ENCODE measurements at places on chromosomes 13 and 19.

- DNase-seq = no peak
Measured at GRCh38 chr19:35381318-35381717, 10.4 kb downstream of the GPR42 start.

- DNase-seq = no peak
Measured at GRCh38 chr13:87453244-87453643, 217.9 kb upstream of the SLITRK5 start.

DNA sequence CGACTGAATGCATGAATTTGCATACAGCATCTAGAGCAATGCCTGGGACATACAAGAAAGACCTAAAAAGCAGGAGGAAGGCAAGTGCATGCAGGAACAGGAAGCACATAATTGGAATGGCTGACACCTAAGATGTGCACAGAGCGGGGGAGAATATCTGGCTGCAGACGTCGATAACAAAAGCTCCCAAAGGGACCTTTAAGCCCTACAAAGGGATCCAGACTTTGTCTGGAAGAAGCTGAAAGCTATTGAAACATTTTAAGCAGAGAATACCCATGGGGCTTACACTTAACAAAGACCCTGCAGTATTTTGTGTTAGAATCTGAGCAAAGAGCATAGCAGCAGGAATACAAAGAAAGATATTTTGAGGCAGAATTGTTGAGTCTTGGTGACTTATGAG lies 107.4 kb upstream of the CLDN10 start:
- no peak for DNase-seq

GRCh38 chr13:76797361-76797760 lies 88.8 kb downstream of the KCTD12 start:
- DNase-seq = no peak

- no peak for DNase-seq
Measured at GRCh38 chr19:28601723-28602440, 611.1 kb downstream of the UQCRFS1 start.

- no peak for DNase-seq
Measured at GRCh38 chr19:41205995-41206394, 13.0 kb downstream of the CYP2S1 start.

GRCh38 chr13:31418186-31418585 lies 218.4 kb downstream of the B3GLCT start:
- no peak for DNase-seq

GRCh38 chr19:46073268-46073922 lies 32.6 kb upstream of the IGFL4 start:
- no peak for DNase-seq

DNA sequence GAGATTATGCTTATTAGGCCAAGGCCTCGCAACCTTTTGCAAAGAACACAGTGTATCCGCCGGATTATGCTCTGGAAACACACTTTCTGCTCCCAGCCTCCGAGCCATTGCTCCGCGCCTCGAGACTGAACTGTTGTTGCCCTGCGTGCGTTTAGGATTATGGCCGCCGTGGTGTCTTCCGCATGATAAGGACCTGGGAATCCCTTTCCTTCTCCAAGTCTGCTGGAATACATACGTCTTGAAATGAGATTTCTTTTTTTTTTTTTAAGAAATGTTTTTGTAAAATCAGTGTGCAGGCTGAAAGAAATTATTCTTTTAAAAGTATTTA lies 89.8 kb upstream of the SOX1 start:
- no peak for DNase-seq

DNA sequence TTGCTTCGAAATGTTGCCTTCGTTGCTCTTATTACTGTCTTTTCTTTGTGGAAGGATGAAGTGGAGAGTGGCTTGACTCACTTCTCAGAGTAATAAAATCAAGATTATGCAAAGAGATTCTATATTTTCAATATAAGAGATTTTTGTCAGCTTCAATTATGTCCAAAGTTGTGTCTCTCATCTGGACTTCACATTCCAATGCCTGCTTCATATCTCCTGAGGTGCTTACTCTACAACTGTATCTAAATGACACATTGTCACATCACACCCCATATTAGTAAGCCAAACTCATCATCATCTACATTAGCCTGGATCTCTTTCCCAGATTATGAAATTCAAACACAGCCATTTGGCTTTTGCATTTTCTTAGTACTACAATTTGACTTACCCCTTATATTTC lies 409.4 kb downstream of the DACH1 start:
- no peak for DNase-seq

- DNase-seq = no peak
Measured at GRCh38 chr13:50745542-50746115, 97.9 kb downstream of the DLEU7 start.

- no peak for DNase-seq
Measured at GRCh38 chr19:57812226-57812625, 2.5 kb downstream of the ZNF552 start.

DNA sequence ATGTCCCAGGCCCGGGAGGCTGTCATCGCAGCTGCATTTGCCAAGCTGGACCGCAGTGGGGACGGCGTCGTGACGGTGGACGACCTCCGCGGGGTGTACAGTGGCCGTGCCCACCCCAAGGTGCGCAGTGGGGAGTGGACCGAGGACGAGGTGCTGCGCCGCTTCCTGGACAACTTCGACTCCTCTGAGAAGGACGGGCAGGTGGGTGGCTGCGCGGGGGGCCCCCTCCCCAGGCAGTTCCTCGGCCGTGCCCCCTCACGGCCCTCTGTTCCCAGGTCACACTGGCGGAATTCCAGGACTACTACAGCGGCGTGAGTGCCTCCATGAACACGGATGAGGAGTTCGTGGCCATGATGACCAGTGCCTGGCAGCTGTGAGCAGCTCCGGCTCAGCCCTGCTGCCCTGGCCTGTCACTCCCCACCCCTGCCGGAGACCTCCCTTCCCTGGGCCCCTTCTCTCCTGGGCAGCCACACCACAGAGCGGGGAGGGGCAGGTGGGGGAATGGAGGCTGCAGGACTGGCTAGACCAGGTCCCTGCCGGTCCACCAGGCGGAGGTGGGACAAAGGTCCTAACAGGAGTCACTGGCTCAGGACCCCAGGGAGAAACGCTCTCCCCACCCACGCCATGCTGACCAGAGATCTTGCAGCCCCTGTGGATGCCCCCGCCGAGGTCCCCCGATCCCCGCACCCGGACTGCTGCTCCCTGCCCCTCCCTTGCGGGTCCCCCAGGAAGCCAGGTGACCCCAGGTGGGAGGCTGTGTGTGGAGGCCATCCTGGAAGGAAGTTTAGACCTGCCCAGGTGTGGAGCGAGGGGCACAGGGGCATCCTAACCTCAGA lies 1.1 kb downstream of the CAPS start:
- no peak for DNase-seq

DNA sequence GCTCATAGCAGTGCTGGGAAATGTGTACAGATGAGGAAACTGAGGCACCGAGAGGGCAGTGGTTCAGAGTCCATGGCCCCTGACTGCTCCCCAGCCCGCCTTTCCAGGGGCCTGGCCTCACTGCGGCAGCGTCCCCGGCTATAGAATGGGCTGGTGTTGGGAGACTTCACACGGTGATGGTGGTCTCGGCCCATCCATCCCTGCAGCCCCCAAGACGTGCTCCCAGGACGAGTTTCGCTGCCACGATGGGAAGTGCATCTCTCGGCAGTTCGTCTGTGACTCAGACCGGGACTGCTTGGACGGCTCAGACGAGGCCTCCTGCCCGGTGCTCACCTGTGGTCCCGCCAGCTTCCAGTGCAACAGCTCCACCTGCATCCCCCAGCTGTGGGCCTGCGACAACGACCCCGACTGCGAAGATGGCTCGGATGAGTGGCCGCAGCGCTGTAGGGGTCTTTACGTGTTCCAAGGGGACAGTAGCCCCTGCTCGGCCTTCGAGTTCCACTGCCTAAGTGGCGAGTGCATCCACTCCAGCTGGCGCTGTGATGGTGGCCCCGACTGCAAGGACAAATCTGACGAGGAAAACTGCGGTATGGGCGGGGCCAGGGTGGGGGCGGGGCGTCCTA lies 15.9 kb downstream of the LDLR start:
- no peak for DNase-seq

DNA sequence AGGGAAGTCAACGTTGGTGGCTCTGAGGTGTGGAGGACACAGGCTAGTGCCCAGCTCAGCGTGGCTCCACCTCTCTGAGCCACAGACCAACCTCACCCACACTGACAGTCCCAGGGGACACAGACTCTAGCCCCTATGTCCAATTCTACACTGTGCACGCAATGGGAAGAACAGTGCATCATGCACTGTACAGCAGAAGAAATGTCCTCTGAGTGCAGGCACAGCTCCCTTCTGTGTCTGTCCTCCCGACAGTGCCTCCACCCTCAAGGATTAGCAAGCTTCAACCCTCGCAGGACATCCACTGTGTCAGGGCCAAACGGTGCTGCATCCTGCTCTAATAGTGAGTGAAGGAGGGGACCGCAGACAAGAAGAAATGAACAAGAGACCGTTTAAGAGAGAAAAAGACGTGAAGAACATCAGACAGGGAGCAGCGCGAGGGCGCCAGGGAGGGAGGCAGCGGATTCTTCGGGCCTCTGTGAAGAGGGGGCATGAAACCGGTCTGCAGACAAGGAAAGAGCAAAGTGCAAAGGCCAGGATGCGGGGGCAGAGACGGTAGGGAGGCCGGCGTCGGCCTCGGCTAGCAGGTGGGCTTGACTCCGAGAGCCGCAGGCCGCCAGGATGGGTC lies 681 bp downstream of the ZNF837 start:
- DNase-seq = no peak

GRCh38 chr13:28590461-28590860 lies 68.5 kb upstream of the POMP start:
- DNase-seq = no peak

GRCh38 chr19:16822648-16823047 lies 6.5 kb upstream of the SIN3B start:
- no peak for DNase-seq

- DNase-seq = no peak
Measured at GRCh38 chr13:35810321-35810720, 320.9 kb downstream of the DCLK1 start.

- no peak for DNase-seq
Measured at GRCh38 chr19:30131246-30131645, 189.2 kb downstream of the URI1 start.

- DNase-seq = no peak
Measured at GRCh38 chr19:17243211-17243829, 2.4 kb downstream of the NR2F6 start.

GRCh38 chr19:19366434-19367396 lies 38.8 kb upstream of the GATAD2A start:
- DNase-seq = peak; percentile 46

DNA sequence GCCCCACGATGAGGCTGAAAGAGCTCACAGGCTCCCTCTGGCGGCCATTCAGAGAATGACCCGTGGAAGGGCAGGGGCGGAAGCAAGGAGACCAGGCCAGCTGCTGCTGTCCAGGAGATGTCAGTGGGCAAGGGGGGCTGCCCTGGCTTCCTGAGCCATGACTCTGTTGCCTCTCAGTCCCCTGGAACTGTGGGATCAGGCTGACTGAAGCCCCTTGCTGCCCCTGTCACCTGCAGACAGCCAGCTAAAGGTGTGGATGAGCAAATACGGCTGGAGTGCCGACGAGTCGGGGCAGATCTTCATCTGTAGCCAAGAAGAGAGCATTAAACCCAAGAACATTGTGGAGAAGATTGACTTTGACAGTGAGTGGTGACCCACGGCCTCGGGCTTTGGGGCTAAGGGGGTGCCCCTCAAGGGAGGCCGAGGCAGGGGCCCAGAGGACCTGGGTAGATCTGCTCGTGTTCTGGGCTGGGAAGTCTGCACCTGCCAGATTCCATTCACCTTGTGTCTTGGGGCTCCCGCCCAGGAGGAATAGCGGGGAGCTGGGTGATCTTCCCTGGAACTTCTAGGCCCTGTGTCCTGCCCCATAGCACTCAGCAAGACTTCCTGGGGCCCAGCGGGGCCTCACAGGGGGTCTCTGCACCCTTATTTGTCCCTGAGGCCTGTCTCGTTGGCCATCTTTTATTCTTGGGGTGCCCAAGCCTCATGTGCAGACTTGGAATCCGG lies 12.5 kb upstream of the ACTN4 start:
- peak; percentile 52 for DNase-seq

GRCh38 chr13:110698689-110699088 lies 7.2 kb downstream of the CARS2 start:
- no peak for DNase-seq

DNA sequence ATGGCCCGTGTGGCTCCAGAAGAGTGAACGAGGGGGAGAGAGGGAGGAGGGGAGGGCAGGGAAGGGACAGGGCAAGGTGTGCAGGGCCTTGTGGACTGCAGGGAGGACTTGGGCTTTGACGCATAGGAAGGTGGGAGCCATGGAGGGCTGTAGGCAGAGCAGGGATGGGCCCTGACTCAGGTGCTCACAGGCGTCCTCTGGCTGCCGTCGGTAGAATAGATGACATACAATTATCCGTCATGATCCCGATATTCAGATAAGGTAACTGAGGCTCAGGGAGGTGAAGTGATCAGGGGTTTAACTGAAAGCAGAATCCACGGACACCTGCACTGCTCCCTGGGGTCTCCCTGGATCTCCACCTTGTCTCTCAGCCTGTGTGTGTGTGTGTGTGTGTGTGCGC lies 3.4 kb downstream of the C3 start:
- no peak for DNase-seq

DNA sequence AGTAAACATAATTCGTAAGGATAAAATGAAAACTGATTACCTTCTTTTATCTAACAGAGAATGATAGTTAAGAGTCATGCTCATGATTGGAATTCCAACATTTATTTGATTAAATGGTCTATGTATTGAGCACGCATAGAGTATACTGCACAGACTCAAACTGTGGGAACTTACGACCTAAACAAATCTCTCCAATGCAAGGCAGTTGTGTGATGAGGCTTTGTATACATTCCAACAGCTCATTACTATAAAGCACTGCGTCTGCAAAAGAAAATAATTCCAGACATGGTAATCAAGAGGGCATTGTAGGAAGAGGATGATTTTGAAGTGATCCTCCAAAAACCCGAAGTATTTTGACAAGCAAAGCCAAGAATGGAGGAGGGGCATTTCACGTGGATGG lies 169.5 kb downstream of the NUFIP1 start:
- no peak for DNase-seq

- no peak for DNase-seq
Measured at GRCh38 chr13:36431204-36432105, 840 bp upstream of the CCNA1 start.

DNA sequence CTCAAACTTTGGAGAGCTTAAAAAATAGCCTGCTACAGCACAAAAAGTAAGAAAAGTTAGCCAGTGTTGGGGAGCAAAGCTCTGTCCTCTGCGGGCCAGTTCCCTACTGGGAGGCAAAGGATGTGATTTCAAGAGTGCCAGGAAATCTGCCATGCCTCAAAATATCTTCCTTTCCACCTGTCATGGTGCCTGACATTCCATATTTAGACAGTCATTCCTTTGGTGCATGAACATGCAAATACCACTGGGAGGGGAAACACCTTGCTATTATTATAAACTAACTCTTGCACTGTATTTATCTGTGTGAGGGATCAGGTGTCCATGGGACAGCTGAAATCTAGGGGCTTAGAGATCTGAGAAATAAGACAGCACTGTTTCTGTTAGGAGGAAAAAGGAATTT lies 10.3 kb downstream of the FREM2 start:
- DNase-seq = no peak

- no peak for DNase-seq
Measured at GRCh38 chr19:15381864-15382263, 2.3 kb upstream of the AKAP8 start.

DNA sequence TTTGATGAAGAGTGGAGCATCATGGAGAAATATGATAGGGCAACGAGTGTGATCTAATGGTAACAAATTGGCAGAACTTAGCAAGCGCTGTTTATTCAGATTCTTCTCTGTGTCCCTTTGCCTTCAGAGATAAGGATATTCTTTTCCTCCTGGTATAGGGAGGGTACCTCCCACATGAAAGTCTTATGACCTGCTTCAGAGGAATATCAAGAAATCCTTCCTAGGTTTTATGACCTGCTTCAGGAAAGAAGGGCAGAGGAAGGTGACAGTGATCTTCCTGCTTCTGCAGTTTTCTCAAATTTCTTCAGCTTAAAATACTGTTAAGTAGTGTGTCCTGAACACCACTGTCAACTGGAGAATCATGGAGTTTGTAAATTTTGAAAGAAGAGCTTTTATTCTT lies 144.3 kb downstream of the DNAJC15 start:
- no peak for DNase-seq

Data from T follicular helper cell (primary cell).